A549 (cell line): ENCODE measurements at places on chromosomes 2 and 18. TPM values are rescaled to one million over a fixed set of nuclear protein-coding genes. Genes with fewer than 3 reads are reported as not detected.

Gene CAPN14
- polyA plus RNA-seq, result 0.04 to 0.09 TPM (median 0.08 TPM) in 3 replicates

DNA sequence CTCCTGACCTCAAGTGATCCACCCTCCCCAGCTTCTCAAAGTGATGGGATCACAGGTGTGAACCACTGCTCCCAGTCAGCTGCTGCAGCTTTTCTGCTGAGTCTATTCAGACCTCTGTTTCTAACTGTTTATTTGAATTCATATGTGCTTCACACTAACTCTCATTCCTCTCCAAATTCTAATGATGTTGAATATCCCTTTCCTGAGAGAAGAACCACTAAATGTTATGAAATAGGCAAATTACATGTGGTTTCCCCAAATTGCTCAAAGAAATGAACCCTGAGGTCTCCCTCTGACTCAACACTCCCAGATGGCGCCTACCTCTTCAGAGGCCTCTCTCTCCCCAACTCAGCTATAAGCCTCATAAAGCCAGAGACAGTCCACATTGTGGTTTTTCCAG is 98.6 kb downstream of the IRS1 start:
- no peak for DNase-seq

- no peak for DNase-seq
These were observed 24.6 kb upstream of the RPL31 start for GRCh38 chr2:100977511-100977910.

Gene CHRNG
- not detected in 3 replicates for polyA plus RNA-seq

DNA sequence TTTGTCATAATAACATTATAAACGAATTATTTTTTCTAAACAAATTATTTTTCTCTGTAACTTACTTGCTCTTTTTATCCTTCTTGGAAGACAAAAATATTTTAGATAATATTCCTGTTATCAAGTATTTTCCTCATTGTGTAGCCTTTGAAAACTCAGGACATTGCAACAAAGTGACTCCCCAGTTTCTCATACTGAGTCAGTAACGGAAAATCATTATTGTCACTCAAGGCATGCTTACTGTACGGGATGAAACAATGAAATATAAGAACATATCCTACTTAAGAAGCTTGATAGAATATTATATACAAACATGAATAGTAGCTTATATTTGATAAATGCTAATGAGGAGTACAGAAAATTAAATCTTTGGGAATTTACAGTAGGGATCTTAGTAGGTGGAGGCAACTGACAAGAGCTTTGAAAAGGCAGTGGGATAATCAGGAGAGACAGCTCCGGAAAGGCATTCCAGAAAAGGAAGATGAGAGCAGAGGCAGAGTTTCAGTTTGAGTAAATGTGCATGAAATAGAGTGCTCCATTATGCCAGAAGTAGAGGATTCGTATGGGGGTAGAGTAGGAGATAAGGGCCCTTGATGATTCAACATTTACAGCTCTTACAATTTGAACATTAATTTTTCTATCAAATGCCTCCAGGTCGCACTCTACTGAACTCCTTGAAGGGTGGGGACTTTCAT is 14.0 kb upstream of the YES1 start:
- DNase-seq, result no peak

- DNase-seq, result no peak
These were observed 12.6 kb downstream of the CNDP1 start for GRCh38 chr18:74546751-74547530.

DNA sequence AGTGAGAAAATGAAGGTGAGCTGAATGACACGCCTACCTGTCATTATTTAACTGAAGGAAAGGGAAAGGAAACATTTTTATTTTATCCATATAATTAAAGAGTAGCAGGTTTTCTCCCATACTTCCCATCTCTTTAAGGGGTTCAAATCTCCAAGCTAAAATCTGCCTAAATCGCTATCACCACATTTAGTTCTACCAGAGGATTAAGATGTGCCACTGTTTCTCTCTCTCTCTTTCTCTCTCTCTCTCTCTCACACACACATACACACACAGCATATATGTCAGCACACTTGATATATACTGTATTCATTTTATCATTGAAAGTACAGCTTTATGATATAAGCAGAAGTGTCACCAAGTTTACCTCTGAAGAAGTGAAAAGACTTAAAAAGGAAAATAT is 3.1 kb downstream of the WIPF1 start:
- no peak for DNase-seq

Gene ZC3H8
- polyA plus RNA-seq, result 13.2 to 16.5 TPM (median 15.2 TPM) in 3 replicates

GRCh38 chr2:157043786-157044185 is 213.7 kb upstream of the GALNT5 start:
- DNase-seq, result no peak
